ENCODE measurements at places on chromosomes 3 and 15.
A peak's percentile ranks its signal among the peaks of the same experiment; 100 is the strongest.

- no peak for DNase-seq
These were observed 113.5 kb upstream of the LMOD3 start for GRCh38 chr3:69235882-69236281.

- DNase-seq: peak; percentile 41
These were observed 484 bp downstream of the CNTN4 start for GRCh38 chr3:2099028-2099671.

- no peak for DNase-seq
These were observed 74.9 kb upstream of the CHRNB4 start for GRCh38 chr15:78715930-78716329.

- no peak for DNase-seq
These were observed 53.9 kb downstream of the LINGO1 start for GRCh38 chr15:77578641-77579372.

DNA sequence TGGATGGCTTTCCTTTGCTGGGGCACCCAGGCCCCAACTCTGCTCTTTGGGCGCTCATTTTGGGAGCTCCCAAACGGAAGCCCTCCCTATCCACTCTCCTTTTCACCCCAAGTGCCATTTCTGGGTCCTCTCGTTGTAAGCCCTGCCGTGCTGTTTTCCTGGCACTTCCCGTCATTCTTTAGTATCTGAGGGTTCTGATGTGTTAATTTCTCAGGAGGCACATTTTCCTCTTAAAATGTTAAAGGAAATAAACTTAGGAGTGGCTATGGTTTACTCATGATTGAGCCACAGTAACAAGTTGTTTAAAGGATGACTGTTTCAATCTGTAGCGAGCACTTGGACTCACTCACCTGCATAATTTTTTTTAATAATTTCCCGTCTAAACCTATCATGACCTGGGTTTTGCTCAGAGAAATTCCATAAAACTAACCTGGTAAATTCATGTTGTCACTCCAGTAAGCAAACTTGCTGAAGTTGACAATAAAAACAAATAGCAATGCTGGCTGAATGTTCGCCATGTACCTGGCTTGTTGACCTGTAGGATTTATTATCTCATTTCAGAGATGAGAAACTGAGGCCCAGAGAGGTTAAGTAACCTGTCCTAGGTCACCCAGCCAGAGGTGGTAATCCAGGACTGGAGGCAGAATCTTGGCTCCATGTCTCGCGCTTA, 10.6 kb downstream of the ALDH1A3 start:
- DNase-seq: no peak

GRCh38 chr15:59116141-59116540, 11.2 kb downstream of the CCNB2 start:
- no peak for DNase-seq

DNA sequence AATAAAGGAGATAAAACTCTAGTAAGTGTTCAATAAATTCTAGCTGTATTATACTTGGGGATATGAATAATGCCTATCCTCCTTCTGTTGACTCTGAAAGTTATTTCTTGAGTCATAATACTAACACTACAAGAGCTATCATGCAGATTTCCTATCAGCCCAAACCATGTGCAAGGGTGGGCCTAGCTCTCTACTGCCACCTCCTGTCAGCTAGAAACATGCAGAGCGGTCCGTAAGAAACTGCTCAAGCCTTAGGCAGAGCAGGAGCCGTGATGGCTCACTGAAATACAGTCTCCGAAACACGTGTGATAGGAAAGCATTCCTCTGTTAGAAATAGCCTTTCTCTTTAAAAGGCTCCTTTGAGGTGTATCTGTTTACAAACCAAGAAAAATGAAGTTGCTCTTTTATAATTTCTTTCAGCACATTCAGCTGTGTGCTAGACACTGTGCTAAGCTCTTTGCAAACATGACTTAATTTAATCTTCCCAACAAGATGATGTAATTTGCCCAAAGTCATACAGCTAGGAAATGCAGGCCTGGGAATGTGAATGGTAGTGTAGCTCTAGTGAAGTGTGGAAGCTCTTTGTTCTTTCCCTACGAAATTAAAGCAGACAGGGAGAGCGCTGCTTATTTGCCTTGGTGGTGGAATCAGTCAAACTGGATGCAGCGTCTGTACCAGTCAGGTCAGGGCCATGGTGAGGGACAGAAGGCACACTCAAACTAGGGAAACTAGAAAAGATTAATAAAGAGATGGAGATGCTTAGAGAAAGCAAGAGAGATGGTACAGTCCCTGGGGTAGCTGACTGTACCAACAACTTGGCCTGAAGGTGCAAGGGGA, 43.1 kb downstream of the MTHFS start:
- DNase-seq: no peak

DNA sequence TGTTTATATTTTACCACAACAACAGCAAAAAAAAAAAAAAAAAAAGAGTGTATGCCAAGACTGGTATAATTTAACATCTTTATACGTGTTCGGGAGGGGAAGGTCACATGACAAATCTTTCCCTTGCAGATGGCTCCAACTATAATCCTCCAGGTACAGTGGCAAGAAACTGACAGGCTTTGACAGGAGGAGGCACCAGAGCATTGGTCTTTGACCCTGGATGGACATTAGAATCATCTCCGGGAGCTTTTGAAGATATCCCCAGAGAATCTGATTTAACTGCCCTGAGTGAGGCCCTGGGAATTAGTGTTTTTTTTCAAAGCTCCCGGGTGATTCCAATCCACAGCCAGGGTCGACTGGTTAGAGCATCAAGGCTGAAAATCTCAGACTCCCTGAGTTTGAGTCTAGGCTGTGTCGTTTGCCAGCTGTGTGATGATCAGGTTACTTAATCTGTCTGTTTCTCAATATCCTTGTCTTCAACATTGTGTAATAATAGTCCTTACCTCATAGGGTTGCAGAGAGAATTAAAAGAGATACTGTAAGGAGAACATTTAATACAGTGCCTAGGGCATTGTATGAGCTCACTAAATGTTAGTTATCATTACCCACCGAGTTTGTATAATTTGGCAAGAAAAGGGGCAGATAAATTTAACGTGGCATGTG, 8.9 kb upstream of the SEMA5B start:
- no peak for DNase-seq

DNA sequence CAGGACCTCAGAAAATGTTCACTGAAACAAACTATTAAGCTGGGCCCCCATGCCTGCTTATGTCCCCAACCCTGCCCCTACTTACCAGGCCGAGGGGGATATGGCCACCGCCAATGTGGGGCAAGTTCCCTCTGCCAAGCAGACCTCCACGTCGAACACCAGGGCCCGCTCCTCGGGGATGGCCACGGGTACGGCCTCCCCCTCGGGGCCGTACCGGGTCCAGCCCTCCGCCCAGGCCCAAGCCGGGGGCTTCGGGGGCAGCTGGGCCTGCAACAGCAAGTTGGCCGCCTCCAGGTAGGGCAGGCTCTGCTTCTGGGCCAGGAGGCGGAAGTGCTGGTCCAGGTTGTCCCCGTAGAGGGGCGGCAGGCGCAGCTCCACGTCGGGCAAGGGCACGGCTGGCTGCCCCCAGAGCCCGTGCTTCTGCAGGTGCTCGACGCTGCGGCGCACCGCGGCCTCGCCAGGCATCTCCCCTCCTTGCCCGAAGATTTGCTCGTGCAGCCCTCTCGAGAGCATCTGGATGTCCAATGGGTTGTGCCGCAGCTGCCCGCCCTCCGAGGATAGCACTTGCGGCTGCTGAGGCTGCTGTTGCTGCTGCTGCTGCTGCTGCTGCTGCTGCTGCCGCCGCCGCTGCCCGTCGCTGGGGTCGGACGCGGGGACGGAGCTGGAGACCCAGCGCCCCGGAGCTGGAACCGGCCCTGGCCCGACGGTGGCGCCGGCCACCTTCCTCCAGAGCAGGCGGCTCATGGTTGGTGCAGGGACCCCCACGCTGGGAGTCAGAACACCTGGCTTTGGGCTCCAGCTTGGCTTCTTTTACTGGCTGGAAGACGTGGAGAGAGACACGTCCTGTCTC, 1.4 kb downstream of the POLG start:
- no peak for DNase-seq

DNA sequence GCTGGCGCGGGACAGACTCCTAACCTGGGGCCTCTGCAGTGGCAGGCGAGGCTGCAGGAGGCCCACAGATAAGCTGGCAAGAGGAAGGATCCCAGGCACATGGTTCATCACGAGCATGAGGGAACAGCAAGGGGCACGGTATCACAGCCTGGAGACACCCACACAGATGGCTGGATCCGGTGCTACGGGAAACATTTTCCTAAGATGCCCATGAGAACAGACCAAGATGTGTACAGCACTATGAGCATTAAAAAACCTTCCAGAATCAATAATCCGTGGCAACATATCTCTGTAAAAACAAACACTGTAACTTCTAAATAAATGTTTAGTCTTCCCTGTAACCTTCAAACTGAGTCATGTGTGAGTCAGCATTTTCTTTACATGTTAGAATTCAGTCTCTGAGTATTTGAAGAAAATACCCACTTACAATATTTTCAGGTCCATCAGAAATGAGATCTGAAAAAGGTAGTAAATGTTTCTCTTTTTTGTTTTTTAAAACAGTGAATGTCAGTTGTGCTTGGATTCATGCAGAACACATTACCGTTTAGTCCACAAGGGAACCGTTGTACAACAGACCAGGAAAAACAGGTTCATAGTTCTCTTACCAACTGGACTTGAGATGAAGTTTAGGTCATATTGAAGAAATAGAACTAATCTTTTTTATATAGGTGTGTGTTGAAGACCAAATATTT, 75.9 kb downstream of the BOC start:
- DNase-seq: no peak

- no peak for DNase-seq
These were observed 24.2 kb upstream of the ERICH6 start for GRCh38 chr3:150727653-150728502.

- DNase-seq: no peak
These were observed 97.1 kb downstream of the CEMIP start for GRCh38 chr15:80876348-80876674.

GRCh38 chr3:138945709-138946662, 951 bp downstream of the FOXL2 start:
- no peak for DNase-seq

DNA sequence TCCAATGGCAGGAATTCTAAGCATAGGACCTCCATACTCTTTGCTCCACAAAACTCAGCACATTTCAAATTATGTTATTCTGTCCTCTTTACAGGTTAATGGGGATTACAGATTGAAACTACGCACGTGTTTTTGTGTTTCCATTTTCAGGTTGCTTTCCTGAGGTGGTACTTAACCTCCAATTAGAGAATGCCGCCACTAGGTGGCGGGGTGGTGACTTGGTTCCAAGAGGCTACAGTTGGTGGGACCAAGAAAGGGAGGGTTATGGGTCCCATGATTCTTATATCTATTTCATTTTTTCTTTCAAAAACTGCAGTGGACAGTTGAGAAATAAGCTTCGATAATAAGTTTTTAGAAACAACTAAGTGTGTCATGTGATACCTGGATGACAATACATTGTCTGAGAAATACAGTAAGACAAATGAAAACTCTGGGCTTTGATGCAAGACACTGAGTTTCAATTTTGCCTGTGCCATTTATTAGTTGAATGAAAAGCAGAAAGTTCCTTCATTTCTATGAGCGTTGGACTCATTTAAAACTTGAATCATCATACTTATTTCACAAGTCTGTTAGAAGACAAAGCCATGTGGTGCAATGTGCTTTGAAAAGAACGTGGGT, 539.0 kb downstream of the FGF12 start:
- no peak for DNase-seq

DNA sequence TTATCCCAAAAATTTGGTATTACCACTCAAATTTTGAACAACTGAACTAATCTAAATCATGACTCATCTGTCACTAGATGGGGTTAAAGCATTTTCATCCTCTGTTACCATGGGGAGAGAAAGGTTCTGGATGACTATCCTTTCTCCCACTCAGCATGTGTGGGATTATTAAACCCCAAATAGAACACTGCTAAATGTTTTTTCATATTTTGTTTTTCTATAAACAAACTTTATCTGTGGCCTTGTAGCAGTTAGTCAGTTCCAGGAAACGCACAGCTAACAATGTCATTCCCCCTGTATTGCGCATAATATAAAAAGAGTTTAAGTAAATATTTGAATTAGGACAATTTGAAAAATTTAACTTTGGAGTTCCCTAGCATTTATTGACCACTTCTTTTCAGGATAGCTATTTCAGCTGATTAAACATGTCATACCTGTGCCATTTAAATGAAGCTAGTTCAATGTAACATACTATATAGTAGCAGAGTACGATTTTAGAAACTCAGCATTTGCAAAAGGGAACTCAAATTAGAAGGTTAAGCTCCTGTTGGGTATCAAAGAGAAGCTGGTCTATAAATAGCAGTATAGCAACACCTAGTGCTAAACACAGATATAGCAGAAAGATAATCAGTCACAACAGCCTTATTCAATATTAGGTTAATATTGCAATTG, 9.2 kb upstream of the TMEM212 start:
- no peak for DNase-seq

- no peak for DNase-seq
These were observed 494.7 kb upstream of the PROK2 start for GRCh38 chr3:72279631-72280041.

- no peak for DNase-seq
These were observed 12.0 kb downstream of the CELSR3 start for GRCh38 chr3:48650723-48651122.

DNA sequence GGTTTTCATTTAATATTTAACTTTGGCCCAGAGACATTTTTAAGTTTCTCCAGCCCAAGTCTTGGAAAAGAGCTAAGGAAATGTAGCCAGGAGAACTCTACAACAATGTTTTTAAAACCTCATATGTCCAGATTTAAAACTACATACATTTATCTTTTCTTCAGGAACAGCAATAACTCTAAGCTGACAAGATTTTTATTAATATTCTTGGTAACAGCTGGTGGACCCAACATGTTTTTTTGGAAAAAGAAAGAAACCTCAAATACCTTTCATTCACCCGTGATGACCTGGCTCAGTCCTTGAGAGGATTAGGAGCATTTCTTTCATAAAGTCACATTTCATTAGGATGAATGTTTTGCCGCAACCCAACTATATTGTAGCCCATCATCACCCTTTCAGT, 50.4 kb upstream of the CMSS1 start:
- no peak for DNase-seq

GRCh38 chr3:85148036-85148435, 189.2 kb downstream of the CADM2 start:
- no peak for DNase-seq

DNA sequence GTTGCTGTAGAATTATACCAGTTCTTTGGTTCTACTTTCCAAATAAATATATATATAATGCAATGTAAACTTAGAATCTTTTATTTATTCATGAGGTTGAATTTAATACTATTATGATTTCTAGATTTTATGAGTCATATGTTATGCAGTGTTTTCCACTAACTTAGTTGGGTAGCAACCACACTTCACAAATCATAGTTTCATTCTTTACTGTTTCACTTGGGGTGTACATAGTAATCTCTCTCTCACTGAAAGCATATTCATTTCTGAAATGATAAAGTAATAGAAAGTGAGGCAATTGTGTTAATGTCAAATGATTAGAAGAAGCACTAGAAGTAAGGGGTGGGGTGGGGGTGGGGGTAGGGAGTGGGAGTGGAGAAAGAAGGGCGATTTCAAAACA, 52.6 kb downstream of the IQCH start:
- no peak for DNase-seq
